ENCODE measurements at places on chromosomes 7 and 10.
A peak's percentile ranks its signal among the peaks of the same experiment; 100 is the strongest.

- no peak for DNase-seq
These were observed 39.1 kb upstream of the ZNF273 start for GRCh38 chr7:64863969-64864368.

DNA sequence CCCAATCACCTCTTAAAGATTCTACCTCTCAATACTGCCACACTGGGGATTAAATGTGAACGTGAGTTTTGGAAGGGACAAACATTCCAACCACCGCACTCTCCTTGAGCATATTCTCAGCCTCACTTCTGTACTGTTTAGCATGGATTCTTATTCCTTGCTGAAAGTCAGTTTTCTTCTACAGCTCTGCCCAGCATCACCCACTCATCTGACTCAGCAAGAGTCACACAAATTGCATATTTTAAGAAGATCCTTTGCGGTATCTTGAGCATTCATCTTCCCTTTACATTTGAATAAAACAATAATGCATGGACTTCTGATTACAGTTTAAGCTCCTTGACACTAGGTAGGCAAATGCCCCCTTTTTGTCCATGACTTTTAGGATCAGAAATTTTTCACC, 251.6 kb upstream of the MKLN1 start:
- DNase-seq, result no peak

DNA sequence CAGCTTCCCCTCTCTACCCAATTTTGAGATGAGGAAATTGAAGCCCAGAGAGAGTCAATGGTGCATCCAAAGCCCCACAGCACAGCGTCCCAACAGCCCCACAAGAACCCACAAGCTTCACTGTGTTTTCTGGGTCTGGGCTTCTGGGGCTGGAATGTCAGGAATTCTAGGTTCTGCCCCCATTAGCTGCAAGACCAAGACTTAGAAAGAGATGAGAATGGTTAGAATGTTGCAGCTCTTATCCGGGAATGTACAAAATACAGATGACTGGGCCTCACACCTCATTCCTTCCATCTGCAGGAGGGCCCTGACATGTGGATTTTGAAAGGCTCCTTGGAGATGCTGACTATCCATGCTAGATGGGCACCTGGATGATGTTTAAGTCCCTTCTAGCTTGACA, 6.0 kb upstream of the SGPL1 start:
- DNase-seq, result no peak

GRCh38 chr10:93495654-93496321, 624 bp upstream of the CEP55 start:
- peak; percentile 11 for DNase-seq

GRCh38 chr7:104789780-104790179, 224.2 kb upstream of the KMT2E start:
- DNase-seq, result no peak

DNA sequence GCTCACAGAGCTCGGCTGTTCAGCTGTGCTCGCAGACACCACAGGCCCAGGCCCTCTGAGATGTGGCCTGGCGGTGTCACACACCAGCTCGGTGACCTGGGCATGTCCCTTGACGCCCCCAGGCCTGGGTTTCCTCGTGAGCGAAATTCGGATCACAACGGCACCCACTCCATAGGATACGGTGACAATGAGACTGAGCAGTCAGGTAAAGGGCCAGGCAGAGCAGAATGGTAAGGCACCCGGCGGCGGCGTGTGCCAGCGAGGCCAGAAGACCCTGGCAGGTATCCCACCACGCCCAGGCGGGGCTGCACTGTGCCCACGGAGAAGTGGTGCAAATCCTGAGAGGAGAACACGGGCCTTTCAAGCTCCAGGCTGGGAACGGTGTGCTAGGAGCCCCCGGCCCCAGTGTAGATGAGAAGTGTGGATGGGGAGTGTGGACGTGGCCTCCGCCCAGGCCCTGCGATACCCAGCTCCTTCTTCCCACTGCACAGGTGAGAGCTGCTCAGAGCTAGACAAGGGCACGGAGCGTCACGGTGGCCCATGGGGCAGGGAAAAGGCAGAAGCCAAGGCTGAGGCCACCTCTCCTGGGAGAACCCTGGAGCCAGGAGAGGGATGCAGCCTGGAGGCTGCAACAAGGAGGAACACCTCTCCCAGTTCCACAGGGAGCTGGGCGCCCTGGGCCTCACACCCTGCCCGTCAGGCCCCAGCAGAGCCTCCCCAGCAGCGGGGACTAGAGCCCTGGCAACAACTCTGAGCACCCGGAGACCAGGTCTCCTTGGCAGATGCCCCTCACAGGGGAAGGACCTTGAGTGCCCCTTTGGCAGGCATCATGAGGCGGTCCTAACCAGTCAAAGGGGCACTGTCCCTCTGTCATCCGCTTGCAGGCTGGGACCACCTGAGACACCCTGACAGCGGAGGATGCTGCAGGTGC, 219.1 kb downstream of the MAD1L1 start:
- no peak for DNase-seq

All from NCI-H2081 (cell line).